ENCODE measurements at places on chromosomes 7 and 10. TPM values are rescaled to one million over a fixed set of nuclear protein-coding genes. Genes with fewer than 3 reads are reported as not detected.

- no peak for DNase-seq
Observed at GRCh38 chr10:10508211-10508610, 509.5 kb upstream of the CELF2 start.

GRCh38 chr10:75043256-75044131 is 68.0 kb upstream of the SAMD8 start:
- DNase-seq: no peak

Gene CFAP46
- total RNA-seq: 4.8 TPM

Gene CDC14C
- 0.06 TPM for total RNA-seq

DNA sequence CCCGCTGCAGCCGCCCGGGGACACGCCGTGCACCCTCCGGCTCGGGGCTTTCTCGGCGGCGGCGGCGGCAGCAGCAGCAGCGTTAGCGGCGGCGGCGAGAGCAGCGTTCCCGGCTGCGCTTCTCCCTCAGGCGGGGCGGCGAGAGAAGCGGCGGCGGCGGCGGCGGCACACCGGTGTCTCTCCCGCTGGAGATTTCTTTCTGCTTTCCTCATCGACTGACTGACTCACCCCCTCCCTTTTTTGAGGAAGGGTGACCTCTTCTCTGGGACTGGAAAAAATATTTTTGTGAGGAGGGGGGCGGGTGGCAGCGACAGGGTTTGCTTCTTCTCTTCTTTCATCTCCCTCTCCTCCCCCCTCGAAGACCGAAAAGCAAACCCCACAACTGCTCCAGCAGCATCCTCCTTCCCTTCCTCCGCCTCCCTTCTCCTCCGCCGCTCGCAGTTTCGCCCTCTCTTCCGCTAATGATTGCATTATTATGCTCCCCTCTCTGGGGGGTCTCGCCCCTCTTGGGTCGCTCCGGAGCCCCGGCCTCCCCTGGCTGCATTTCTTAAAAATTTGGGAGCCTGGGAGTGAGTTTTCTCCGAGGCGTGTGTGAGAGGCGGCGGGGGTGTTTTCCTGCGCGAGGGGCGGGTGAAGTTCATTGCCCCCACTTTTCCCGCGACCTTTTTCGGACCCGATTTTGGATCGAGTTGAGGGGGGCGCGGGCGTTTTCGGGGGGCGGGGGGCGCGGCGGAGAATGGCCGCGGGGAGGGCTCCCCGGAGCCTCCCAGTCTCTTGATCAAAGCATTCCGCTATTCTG is 411 bp downstream of the AUTS2 start:
- DNase-seq: peak; percentile 46

Gene LIPA
- 69.7 TPM for total RNA-seq

GRCh38 chr7:51158211-51158610 is 158.4 kb downstream of the COBL start:
- DNase-seq: no peak

- no peak for DNase-seq
Observed at GRCh38 chr7:101133621-101134398, 6.9 kb downstream of the SERPINE1 start.

- DNase-seq: no peak
Observed at GRCh38 chr7:754531-755412, 27.7 kb upstream of the PRKAR1B start.

Gene NKX2-3
- not detected for total RNA-seq

DNA sequence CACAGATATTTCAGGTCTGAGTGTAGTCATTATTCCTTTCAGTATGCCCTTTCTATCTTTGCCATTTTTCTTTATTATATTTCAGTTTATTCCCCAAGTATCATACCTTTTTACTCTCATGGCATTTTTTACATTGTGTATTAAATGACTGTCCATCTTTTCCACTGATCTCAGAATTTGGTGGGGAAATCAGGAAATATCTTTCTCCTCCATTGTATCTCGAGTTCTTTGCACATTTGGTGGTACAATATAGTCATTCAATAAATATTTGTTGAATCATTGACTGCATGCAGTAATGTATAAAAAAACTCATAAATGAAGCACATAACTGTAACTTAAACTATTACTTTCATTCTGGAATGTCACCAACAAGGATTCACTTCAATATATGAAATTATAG is 354.7 kb downstream of the HGF start:
- no peak for DNase-seq

DNA sequence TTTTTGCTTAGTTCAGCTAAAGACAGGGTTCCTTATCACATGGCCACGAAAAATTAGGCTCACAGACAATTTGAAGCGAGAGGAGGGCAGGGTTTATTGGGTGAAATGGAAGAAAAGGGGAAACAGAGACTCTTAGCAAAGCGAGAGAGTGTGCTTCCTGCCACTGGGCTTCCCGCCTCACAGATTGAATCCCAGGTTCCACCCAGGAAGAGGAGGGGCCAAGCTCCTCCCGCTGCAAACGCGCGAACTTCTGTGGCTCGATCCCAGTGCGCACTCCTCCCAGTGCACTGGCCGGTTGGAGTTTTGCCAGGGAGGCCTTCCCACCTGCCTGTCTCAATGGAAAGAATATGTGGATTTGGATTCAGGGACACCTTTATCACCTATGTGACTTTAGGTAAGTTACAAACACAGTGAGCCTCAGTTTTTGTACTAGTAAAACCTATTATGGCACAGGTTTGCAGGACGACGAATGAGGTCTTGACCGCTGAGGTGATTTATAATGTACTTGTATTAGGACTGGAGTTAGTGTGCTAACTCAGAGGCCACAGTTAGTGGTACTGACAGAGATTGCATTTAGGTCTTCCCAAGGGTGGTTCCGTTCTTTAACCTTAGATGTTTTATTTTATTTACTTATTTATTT is 48.5 kb upstream of the SP8 start:
- no peak for DNase-seq

DNA sequence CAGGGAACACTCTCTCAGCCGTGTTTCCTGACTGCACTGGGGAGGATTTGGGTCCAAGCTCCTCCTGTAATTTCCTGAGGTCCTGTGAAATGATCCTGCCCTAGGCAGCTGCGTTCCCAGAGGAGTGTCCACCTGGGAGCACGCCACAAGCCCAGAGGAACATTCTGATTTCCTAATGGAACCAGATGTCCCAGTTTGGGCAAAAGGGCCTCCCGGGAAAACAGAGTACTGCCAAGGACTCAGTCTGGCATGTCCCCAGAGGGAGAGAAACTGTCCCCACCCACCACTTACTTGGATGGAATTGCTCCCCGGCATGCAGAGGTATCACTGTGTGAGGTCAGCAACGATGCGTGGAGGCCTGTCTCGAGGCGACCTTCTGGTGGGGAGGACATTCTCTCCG is 34.5 kb downstream of the ASB13 start:
- no peak for DNase-seq

DNA sequence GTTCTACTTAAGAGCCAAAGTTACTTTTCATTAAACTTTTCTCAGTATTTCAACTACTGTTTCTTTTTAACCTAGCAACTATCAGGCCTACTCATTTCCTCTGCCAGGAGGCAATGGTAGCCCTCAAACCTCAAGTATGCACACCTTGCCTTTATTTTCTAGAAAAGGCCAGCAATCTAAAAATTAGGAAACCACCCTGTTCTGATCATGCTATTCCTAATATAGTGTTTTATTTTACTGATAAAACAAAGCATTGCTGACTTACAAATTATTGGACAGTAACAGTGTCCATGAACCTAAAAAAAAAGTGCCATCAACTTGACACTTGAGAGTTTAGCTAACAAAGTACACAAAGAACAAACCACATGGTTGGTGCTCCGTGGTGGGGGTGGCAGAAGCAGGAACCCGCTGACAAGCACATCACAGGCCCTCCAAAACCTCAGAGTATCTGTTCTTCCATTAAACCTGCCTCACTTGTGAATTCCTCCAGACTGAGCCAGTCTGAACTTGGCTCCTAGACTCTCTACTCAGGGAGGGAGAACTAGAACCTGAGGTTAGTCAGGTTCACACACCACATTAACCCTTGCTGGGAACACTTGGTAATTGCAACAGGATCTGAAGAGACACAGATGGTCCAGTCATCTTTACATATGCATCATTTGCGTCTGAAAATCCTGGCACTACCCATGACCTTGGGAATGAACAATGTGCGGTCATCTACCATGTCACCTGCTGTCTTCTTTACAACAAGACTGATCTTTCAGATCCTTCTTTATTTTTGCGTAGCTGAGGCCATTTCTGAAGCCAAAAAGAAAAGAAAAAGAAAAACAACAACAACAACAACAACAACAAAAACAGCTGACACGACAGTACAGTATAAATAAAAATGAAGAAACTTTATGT is 31.9 kb downstream of the PIP4K2A start:
- peak; percentile 24 for DNase-seq

Gene TMEM176A
- total RNA-seq: not detected

- DNase-seq: no peak
Observed at GRCh38 chr10:70334526-70335245, 47.7 kb downstream of the LRRC20 start.

Gene RSU1
- 36.6 TPM for total RNA-seq

Gene PDZD8
- total RNA-seq: 11.0 TPM

DNA sequence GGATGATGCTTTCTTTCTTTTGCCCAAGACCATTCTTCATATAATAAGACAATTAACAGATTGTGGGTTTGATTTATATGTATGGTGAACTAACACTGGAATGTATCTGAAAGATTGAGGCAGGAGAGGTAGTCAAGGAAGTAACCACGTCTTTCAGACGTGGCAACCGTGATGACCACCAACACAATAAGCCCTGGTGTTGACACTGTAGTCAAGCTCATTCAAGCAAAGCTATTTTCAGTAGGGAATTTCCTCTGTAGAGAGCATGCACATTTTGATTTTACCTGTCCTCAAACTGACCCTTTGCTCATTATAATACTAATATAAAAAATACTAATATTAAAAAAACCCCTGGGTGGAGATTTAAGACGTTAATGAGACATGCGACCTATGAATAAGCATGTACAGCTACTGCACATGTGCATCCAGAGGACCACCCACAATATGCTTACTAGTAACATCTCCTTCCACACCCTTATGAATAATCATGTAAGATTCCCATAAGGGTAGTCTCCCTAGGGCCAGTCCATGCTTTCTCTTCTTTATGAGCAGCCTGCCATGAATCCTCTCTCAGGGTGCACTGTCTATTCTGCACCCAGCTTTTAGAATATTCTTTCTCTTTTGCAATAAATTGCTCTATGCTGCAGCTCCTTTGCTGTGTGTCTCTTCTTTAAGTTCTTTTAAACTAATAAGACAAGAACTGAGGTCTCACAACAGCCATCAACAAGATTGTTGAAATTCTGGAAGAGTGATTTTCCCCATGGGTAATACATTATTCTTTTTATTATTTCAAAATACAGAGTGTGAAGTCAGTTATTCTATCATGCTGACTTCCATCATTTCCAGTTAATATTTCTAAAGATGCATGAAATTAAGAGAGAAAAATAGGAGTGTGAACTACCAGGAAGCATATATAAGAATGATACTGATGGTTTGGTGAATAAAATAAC is 151.3 kb upstream of the NPVF start:
- DNase-seq: no peak

- no peak for DNase-seq
Observed at GRCh38 chr10:93420091-93420490, 62.0 kb downstream of the MYOF start.

DNA sequence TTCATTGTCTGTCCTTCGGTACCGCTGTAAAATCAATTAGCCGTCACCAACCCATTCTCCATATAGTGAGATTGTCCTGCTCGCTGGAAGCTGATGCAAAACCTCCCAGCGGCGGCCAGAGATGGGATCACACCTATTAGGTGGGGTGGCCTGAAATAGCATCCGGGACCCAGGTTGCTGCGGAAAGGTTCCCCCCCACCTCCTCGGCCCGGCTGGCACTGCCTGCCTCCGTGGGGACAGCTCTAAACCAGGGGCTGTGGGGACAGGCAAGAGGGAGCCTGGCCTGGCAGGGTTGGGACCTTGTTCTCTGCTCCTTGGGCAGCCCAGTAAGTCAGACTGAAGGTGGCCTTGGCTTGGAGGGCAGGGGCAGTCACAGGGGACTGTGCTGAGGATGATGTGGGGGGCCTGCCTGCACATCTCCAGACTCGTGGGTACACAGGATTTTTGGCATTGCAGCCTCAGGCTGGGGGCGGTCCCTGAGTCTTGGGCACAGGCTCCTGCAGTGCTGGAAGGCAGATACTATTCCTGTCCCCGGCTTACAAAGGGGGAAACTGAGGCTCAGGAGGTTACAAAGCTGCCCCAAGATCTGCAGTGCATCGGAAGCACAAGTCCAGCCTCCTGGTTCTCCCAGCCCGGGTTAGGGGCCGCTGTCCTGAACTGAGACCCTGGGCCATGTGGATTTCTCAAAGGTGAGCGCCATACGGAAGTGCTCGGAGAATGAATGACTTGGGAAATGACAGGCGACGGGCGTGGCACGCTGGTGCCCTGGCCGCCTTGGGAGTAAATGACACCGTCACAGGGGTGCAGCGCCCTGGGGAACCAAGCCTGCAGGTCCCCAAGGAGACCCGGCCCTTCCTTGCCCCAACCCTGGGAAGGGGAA is 65.6 kb downstream of the UNCX start:
- DNase-seq: no peak

Gene PTF1A
- not detected for total RNA-seq

Gene PAPOLB
- total RNA-seq: 0.02 TPM

- no peak for DNase-seq
Observed at GRCh38 chr7:141444961-141445360, 106.2 kb upstream of the AGK start.

Gene HGF
- 75.8 TPM for total RNA-seq

DNA sequence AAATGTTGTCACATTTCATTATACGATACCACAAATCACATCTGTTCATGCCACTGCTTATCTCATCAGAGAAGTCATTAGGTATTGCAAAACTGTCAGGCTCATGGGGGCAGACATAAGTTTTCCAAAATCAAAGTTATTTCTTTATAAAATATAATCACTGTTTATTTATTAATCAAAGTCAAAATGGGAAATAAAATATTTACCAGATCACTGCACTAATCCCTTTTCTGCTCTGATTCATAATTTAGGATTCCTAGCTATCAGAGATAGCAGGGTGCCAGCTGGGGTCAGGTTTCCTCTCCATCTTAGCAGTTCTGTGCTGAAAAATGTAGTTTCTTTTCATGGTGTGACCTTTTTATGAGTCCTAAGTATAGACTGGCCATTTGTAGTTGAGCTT is 117.7 kb upstream of the LANCL2 start:
- DNase-seq: no peak

DNA sequence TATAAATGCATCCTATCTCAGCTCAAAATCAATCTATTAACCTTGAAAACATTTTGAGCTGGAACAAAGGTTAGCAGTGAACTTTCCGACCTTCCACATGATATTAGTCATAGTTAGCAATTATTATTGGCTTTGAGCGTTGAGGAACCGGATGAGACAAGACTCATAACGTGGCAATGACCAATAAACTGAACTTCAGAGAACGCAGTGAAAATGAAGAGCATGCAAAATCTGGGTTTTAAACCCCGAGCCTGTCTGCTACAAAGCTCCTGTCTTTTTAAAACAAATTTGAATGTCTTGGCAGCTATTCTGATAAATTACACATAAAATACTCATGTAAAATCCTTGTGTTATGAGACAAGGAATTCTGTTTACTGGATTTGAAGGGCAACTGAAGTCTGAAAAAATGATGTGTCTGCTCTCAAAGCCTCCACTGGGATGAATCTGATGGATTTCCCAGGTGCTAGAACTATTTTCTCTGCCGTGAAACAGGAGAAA is 74.7 kb upstream of the ITGB1 start:
- no peak for DNase-seq

Gene STEAP2
- total RNA-seq: 5.8 TPM

Gene OR2A42
- total RNA-seq: not detected
